ENCODE measurements at places on chromosomes 13 and 19.

- DNase-seq: no peak
Observed at GRCh38 chr13:106523576-106523975, 11.9 kb downstream of the EFNB2 start.

- DNase-seq: no peak
Observed at GRCh38 chr19:28915737-28916460, 297.1 kb downstream of the UQCRFS1 start.

GRCh38 chr19:1942934-1943555 is 2.1 kb downstream of the CSNK1G2 start:
- DNase-seq: no peak

- no peak for DNase-seq
Observed at GRCh38 chr13:80030491-80030890, 310.4 kb downstream of the SPRY2 start.

- DNase-seq: no peak
Observed at GRCh38 chr13:110416131-110417025, 109.3 kb downstream of the COL4A2 start.

DNA sequence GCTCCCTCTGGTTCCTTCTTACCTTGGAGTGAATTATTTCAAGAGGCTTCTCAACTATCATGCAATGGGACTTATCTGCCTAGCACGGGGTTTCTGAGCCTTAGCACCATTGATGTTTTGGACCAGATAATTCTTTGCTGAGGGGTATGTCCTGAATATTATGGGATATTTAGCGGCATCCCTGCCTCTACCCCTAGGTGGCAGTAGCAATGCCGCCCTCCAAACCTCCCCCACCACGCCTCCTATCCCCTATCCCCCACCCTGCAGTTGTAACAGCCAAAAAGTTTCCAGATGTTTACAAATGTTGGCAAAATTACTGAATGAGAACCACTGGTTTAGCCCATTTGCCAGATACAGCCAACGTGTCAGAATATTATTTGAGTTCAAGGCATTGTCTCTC is 125.5 kb downstream of the POSTN start:
- DNase-seq: no peak

GRCh38 chr19:50230379-50231351 is 27.2 kb downstream of the MYH14 start:
- DNase-seq: no peak

DNA sequence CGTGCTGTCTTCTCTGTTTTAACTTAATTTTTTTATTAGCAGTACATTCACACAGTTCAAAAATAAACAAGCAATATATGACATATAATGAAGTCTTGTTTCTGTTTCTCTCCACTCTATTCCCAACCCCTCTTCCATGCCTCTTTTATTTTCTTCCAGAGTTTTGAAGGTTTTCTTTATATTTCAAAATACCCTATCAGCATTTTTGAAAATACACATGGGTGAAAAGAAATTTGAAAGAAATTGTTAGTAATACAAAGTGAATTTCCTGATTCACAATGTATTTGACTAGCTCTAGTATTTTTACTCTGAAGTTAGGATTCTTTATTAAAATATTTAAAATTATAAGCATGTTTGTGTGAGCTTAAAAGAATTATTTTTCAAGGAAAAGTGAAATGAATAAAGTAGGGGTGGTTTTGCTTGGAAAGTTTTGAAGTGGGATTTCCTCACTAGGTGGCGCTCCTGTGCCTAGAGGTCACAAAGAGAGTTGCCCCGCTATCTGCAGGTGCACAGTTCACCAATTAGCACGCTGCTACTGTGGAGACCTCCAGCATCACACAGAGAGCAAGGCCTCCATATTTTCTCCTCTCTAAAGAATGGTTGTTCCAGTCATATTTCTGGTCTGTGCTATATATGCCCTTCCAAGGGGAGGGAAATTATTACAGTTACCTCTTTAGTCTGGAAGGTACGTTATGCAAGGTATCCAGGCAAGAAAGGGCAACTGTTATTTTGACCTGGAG is 37.6 kb downstream of the SOX21 start:
- DNase-seq: peak; percentile 35

- DNase-seq: no peak
Observed at GRCh38 chr13:23639674-23640073, 69.5 kb downstream of the TNFRSF19 start.

DNA sequence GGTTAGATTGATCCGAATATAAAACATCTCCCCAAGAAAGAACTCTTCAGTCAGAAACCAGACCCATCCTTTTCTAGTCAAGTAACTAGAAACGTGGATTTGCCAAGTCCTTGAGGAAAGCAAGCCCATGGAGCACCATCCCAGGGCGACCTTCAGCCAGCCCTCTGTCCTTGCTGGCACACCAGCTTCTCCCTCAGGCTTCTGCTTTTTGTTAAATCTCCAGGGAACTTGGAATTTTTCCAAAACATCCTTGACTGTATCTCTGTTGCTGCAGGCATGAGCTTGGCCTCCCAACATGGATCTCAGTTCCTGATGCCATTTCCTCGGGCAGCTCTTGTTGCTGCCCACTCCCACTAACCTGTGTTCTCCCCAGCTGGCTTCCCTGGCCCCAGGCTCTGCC is 27.1 kb upstream of the C1QTNF9 start:
- DNase-seq: no peak

DNA sequence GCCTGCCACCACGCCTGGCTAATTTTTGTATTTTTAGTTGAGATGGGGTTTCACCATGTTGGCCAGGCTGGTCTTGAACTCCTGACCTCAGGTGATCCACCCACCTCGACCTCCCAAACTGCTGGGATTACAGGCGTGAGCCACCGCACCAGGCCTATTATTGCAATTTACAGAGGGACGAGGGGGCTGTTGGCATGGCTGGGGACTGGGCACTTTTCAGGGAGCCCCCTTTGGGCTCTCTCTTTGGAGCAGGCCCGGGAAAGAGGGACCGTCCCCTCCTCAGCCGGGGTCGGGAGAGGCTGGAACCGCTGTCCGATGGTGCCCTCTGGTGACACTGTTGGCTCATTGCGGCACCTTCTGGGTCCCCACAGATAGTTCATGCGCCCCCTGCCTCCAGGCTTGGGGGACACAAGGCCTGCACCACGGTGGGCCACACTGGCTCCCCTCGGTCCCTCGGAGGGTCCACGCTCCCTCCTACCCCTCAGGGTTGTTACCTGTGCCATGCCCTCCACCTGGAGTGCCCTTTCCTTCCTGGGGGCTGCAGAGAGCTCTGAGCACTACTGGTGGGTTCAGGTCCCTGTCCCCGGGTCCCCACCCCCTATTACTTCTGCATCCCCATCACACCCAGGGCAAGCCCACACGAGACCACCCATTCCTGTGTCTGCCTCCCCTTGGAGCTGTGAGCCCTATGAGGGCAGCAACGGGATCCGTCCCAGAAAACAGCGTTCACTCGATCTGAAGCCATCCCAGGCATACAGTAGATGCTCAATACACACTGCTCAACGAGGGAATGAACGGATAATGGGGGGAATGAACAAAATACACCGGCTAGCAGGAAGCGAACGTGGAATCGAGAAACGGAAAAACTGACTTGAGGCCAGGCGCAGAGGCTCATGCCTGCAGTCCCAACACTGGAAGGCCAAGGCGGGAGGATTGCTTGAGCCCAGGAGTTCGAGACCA is 12.5 kb downstream of the FEM1A start:
- DNase-seq: peak; percentile 49

- no peak for DNase-seq
Observed at GRCh38 chr13:41670873-41671443, 213.6 kb downstream of the RGCC start.

DNA sequence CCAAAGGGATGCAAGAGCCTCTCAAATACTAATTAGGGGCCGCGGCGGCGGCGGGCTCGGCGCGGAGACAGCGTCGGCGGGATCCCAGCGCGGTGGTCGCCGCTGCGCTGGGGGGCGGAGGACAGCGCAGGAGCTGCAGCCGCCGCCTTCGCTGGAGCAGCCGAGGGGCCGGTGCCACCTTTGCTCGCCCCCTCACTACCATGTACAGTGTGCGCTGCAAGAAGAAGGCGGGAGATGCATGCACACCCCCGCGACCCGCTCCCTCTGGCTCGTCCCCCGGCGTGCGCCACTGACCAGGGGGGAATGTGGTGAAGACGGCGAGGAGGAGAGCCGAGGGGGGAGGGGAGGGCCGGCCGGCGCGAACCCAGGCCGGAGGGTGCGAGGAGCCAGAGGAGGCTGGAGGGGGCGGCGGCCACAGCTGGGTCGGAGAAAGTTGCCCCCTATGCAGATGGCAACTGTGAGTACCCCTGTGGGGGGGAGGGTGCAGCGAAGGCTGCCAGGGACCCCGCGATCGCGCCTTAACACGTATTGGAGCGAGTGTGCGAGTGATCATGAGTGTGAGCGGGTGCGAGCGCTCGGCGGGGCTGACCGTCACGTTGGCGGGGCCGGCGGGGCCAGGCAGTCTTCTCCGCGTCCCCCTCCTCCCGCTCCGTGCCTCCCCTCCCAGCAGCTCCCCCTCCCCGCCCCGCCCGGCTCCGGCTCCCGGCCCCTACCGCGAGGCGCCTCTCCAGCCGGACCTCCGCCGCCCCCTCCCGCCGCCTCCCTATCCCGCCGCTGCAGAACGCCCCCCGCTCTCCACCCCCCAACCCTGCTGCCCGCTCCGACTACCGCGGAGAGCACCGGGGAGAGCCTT is 808 bp downstream of the SLITRK5 start:
- no peak for DNase-seq

DNA sequence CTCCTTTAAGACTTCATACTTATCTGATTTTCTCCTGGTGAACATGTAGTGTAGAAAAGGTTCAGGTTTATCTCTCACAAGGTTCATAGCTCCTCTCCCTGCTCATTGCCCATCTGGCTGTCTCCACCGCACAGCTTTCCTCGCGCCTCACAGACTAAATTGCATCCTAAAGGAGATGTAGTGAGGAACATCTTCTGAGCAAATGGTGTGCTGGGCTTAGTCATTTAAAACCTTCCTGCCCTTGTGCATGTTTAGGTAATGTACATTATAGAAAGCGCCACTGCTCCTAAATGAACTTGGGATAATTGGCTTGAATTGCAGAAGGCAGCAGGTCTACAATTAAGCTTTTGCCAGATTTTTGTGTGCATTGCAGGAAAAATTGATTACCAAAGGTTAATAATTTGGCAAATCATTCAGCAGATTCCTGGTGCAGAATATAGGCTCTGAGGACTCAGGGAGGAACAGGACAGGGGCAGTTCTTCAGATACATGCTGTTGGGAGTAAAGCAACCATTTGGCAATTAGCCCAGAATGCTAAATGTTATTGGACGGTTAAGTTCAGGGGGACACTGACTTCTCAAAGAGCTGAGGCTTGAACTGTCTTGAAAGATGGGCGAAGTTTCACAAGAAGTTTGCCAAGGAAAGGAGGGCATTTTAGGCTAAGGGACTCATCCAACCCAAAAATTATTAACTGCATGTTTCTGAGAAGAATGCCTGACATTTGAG is 108.4 kb upstream of the CLDN10 start:
- DNase-seq: no peak

- no peak for DNase-seq
Observed at GRCh38 chr13:103573446-103573845, 507.2 kb upstream of the SLC10A2 start.
